ENCODE measurements at places on chromosomes 5 and 9.

DNA sequence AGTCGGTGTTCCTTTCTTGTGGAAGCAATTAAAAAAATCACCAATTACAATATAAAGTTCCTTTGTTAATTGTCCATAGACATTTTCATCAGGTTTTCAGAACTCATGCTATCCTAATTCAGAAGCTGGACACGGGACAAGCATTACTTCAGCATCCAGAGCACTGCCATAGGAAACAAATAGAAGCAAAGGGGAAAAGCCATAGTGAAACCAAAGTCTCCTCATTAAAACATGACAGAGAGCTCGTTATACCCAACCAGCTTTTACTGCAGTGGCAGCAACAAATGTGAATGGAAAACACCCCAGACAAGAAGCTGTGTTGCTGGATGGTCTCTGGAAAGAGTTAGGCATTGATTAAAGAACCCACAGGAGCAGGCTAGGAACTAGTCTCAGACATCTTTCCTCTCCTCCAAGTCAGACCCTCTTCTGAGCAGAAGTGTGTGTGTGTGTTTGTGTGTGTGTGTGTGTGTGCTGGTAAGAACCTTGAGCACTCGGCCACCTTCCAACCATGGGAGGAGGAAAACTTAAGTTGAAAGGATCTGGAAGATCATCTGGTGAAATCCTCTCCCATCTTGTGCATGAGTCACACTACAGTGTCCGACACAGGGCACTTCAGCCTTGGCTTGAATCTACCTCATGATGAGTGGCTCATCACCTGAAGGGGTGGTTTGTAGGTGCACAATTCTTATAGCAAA lies 162.6 kb upstream of the ADAMTS16 start:
- DNase-seq: peak; percentile 12

DNA sequence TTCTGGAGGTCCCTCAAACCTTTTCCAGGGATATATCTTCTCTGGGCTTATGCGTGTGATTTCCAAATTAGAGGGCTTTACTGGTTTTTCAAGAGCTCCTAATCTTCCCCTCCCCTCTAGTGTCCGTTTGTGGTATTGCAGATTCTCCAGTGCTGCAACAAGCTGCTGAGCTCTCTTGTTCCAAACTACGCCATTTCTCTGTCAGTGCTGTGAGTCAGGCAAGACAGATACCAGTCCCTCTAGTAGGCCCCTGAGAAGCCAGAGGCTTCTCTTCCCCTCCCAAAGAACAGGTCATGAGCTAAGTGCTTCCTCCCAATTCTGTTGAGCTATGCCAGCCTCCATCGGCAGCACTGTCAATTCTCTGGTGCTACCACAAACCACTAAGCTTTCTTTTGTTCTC lies 149.5 kb downstream of the FANCC start:
- peak; percentile 30 for DNase-seq

DNA sequence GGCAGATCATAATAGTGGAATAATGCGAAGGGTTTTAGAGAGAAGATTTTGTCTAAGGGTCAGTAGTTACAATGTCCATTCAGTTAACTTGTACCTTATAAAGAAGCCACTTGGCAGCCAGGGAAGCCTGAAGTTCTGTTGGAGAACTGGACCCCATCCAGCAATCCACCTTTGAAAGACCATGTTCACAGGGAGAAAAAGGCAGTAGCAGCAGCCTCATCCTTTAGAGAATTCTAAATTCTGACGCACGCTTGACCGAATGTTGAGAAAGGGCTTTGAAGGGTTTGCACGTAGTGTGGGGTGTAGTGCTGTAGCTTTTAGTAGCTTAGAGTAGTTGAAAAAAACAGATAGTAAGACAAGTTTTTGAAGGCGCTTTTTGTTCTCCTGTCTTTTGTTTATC lies 42.8 kb downstream of the MCCC2 start:
- no peak for DNase-seq

- DNase-seq: no peak
Observed at GRCh38 chr9:78552802-78553201, 255.9 kb downstream of the PSAT1 start.

DNA sequence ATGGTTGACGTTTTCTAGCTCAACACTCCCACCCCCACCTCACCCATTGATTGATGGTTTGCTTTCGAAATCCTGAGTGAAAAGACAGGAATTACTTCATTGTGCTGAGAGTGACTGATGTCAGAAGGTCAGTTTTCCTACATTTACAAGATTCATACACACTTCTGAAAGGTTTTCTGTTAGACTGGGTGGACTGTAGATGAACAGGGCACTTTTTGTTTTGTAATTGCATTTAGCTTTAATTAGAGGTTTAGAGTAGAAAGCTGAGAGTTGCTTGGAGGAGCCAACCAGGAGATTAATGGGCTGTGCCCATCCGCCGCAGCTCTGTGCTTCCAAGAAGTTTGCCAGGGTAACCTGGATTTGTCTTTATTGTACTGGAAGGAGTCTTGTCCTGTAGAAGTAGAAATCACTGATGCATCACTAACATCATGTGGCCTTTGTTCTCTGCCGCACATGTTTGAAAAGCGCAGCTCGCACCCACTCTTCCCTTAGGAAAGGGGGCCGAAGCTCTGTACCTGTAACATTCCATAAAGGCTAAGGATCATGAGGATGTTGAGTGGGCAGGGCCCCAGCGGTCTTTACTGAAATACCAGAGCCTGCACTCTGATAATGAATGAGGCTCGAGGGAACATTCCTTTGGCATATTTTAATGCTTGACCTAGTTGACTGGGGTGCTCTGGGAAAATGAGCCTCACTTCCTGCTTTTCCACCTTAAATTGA lies 267.6 kb upstream of the DMRT1 start:
- DNase-seq: no peak

GRCh38 chr9:130448035-130448624 lies 3.4 kb downstream of the ASS1 start:
- no peak for DNase-seq

DNA sequence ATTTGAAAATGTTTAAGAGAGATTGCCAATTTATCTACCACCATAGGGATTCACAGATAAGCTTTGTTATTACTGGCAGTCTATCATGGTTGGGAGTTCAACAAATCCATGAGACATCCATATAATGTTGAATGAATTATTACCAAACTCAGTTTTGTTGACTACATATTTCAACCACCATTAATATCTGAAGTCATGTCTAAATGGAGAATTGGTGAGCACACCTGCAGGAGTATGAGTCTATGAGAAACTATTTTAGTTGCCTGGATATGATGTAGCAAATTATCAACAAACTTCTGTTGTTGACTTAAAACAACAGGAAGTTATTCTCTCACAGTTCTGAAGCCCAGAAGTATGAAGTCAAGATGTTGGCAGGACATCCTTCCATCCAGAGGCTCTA lies 126.8 kb upstream of the FBXL7 start:
- DNase-seq: no peak

GRCh38 chr9:30722065-30722464 lies 1662.4 kb upstream of the ACO1 start:
- DNase-seq: no peak

DNA sequence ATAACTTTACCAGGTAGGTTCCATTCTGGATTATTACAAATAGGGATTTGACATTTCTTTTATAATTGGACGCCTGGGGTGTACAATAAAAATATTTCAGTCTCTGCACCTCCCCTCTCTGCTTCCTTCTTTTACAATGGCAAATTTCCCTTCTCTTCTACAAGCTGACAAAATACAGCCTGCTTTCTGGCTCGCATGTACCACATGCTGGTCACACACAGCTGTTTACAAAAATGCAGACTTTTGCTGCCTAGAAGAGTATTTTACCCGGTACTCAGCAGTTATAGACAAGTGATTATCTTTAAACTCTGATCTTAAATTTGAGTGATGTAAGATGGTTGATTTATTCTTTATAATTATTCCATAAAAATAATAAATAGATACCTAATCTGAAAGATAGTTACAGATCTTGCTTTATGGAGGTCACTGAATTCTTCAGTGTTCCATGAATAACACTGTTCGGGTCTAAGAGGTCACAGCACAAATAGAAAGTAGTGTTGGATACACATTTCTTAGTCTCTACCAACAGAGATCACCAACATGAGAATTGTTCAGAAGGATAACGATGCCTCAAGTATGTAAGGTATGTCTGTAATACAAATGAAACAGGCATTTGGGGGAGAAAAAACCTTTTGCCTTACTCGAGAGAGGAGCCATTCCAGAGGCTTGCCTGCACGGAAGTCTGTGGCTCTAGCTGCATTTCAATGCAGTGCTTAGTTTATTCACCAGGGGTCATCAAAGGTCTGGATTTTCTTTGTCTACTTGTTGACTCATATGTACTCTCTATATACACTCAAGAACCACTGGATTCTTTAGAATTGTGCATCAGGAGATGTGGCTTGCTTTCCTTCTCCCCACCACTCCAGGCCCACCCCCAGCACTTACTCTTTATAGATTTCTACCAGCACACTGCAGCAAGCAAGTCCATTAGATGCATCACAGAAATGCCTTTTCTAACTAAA lies 206.6 kb upstream of the RFX3 start:
- peak; percentile 68 for DNase-seq

GRCh38 chr5:112491257-112491656 lies 72.2 kb upstream of the EPB41L4A start:
- DNase-seq: no peak

DNA sequence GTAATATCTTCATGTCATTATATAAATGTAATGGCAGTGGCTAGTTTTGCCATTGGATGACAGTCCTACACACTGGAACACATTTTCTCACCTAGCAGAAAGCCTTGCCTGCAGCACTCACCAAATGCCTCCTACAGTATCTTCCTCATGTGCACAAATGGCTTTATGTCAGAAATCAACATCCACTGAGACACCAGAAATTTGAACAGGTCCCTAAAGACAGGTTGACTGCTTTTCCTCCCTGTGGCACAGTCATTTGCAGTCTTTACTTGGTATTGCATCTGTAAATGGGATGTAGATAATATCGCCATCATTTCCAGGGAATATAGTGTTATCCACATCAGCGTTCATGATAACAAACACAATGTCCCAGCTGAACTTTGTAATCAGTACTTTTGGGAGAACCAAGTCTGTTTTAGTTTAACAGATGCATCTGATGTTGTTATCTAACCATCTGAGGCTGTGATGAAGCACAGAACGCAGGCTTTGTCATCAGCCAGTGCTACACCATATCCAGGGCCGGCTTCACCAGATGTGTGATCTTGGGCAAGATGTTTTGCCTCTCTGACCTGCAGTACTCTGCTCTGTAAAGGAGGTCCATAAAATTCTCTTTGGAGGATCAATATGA lies 83.9 kb upstream of the TAS2R1 start:
- no peak for DNase-seq

DNA sequence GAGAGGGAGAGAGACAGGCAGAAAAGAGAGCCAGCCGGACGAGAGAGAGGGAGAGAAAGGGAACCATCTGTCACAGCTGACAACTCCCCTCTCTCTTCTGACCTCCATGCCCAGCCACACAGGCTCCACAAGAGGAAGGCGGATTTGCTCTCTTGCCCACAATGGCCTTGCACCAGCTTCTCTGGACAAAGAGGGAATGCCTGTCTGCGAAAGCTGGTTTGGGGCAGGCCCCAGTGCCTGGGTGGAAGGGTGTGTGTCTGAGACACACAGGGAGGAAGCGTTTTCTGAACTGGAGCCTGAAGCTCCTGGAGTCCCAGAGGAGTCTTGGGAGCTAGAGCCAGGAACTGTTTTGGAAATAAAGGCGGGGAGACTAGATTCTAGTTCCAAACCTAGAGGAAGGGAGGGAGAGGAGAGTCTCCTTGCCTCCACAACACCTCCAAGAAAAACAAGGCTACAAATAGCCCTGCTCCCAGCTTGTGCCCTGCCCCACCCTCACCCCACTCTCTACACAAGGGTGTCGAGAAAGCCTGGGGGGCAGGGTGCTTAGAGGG lies 12.5 kb downstream of the C1QTNF2 start:
- peak; percentile 91 for DNase-seq

- no peak for DNase-seq
Observed at GRCh38 chr9:2029666-2030170, 14.6 kb downstream of the SMARCA2 start.

DNA sequence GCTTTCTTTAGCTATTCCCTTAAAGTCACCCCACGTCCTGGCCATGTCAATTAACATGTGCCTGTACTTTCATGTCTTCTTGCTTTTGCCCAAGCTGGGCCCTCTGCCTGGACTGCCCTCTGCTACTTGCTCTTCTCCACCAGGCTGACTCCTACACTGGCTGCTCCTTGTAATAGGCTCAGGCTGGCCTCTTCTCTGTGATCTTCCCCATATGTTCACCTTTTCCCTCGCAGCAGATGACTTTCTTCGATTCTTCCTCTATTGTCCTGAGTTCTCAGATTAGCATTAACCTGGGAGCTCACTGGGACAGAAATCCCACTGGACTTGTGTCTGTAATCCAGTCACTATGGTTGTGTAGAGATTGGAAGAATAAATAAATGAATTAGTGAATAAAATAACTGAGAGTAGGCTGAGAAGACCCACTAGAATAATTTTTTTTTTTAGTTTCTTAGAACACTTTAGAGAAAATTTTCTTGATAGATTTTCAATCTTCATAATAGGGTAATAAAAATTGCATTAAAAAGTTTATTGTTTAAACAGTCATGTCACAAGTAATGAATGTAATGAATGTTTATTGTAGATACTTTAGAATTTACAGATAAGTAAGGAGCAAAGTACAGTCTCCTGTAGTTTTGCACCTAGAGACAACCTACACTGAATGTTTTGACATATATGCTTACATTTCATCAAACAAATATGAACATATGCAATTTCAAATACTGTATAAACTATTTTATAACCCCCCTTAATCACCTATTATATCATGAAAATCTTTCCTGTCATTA lies 47.4 kb upstream of the TNFSF15 start:
- DNase-seq: no peak

DNA sequence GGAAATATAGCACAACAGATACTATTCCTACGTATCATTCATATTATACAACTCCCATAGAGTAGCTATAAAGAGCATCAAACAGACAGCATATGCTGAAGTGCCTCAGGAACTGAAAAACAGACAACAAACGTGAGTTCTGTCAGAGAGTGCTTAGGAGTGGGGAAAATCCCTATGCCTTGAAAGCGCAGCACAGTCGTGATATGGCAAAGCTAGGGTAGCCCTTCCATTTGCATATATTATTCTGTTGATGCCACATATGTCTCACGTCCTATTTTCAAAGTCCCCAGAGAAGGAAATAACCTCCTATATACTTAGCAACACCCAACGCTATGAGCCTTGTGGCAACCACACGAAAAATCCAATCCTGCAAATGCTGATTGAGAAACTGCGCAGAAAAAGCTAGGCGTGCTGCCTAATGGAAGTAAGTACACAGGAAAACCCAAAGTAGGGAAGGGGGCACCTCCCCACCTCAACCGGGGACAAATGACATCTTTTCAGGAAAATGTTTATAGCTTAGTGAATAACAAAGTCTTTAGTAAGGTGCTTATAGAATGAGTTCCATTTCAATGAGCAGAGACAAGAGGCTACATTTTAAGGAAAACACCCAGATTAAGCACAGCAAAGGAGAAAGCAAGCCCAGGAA lies 105.1 kb downstream of the MED10 start:
- no peak for DNase-seq

DNA sequence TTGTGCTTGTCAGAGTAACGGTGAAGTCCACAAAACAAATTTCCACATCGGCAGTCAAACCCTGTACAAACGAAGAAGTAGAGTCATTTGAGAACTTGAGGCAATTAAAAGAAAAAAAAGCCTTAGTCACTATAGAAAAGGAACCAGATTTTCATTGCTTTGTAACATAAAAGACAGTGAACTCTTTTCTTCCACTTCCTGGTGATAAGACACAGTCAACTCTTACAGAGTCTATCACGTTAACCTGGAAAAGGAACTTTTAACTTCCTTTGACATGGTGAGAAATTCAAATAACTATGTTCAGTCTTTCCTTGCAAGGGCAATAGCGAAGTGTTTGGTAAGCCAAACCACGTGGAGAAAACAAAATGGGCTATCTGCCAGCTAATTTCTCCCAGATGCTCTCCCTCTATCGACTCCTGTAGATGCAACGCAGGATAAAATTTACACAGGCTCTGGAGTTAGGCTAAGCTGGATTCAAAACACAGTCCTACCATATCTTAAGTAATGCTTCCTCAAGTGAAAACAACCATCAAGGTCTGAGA lies 8.9 kb downstream of the ZFAND5 start:
- peak; percentile 64 for DNase-seq

Measured in hindlimb muscle (tissue), 1 donor.